Airway epithelial cell (primary cell): ENCODE measurements at places on chromosomes 4 and X. TPM values are rescaled to one million over a fixed set of nuclear protein-coding genes. Genes with fewer than 3 reads are reported as not detected.

The XK gene
- 0.28 and 0.49 TPM in 2 replicates for total RNA-seq

The SEC31A gene
- 71.9 and 108 TPM in 2 replicates for total RNA-seq

The ADRA2C gene
- total RNA-seq: not detected in 2 replicates

The TIGD4 gene
- 0.14 TPM in 1 of 2 replicates, not detected in the other for total RNA-seq

The USP26 gene
- not detected in 2 replicates for total RNA-seq

The PFKFB1 gene
- total RNA-seq: not detected in 2 replicates
